ENCODE measurements at places on chromosomes 5 and 9.

DNA sequence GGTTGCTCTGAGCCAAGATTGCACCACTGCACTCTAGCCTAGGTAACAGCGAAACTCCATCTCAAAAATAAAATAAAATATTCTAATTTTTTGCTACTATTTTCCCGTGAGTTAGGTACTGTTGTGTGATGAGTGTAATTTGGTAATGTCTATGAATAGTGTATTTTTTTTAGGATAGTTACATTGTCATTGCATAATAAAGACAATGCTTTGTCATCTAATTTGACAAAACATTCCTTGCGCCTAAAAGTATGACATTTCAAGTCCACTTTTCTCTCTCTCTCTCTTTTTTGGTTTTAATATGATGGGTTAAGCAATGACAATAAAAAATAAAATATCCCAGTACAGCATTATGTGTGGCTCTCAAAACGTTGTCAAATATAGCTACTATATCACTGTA lies 29.3 kb downstream of the UBE2R2 start:
- no peak for DNase-seq

- DNase-seq, result no peak
These were observed 34.1 kb upstream of the NFIB start for GRCh38 chr9:14348123-14348372.

- no peak for DNase-seq
These were observed 5.2 kb upstream of the RAPGEF6 start for GRCh38 chr5:131640043-131640856.

DNA sequence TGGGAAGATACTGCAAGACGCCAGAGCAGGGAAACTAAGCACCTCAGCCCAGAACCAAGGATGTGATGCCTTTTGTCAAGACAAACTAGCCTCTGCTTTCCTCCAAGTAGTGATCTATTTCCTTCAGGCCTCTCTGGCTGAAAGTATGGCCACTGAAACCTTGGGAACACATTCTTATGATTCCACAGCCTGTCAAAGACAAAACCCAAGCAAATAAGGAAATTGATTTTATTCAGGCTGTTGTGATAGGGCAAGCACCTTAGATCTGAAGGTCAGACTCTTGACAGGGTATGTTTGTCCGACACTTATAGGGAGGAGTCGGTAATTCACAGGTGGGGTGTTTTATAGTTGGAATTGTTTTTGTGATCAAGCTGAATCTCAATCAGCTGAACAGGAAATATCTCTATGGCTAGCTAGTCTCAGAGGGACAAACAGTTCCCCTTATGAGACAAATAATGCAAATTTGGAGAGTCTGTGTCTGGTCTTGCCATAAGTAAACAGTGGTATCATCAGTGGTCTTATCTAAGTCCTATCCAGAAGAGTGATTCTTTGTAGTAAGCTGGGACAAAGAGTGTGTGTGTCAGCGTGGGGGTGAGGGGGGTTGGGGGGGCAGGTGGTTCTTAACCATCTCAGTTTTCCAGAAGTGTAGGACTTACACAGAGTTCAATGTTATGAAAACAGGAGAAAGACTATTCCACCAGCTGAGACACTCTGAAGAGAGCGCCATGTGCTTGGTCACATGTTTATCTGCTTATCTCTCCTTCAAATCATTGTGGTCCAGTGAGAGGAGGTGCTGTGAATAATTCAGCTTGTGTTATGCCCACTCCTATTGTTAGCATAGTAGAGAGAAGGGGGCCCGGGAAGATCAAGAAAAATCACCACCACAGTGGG lies 6.7 kb upstream of the ZCCHC10 start:
- DNase-seq, result peak; percentile 10

DNA sequence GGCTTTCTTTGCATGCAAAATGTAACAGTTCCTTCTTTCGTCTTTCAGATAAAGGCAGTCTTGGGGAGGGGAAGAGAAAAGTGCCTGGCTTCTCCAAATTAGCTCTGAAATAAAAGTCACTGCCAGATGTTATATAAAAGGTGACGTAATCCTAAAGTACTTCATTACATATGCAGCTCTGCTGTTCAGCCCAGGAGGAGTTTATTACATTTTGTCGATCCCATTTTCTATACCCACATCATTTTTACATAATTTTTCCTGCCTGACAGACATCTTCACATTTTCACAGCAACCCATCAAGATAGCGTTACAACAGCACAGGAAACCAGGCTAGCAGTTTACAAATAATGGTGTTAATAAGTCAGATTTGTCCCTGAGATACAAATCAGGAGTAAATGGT lies 86.7 kb upstream of the SLC30A5 start:
- no peak for DNase-seq

- DNase-seq, result no peak
These were observed 119.4 kb downstream of the WNK2 start for GRCh38 chr9:93303258-93303771.

GRCh38 chr9:123725389-123725788 lies 204.5 kb downstream of the DENND1A start:
- DNase-seq, result peak; percentile 72

DNA sequence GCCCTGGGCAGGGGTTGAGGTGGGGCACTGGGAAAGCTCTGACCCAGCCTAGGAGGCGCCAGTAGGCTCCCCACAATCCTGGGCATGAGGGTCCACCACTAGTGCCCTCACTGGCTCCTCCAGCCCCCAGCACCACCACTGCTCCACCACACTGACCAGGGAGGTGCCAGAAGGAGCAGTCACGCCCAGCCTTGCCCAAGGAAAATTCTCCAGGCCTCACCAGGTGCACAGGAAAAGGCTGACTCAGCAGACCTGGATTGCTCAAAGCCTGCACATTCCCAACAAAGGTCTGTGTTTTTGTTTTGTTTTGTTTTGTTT lies 62.9 kb downstream of the ZNF354C start:
- DNase-seq, result no peak

DNA sequence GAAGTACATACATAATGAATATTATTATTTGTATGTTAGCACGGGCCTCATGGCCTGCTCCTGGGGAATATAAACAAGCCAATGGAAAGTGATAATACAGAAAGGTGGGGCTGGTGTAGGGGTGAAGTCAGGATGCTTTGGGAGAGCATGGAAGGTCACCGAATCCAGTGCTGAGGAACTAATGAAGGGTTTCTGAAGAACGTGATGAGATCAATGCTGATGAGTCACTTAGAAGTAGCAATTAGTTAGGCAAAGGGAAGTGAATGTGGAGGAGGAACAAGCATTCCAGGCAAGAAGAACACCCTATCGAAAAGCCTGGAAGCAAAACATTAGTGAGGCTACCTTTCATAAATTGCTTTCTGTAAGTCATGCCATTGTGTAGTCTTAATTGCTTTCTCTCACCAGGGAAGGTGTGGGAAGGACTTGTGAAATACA lies 2.1 kb downstream of the ANXA1 start:
- DNase-seq, result no peak

DNA sequence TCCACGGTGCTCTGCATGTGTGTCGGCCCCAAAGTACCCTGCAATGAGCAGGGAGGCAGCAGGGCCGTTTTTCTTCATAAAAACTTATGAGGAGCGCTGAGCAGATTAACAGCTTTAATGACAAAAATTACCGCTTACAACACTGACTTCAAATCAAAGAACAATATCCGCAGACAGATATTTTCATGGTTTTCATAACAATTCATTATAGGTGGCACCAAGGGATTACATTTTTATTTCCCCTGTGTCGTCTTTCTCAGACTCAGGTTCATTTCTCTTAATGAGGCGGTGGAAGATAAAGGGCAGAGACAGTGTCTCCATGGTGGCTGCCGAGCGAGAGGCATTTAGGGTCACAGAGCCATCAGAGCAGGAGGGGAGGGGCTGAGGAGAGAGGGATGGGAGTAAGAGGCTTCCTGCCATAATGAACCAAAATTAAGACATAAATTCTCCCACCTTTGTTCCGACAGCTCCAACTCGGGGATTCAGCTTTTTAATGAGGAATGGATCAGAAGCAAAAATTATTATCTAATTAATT lies 240.7 kb upstream of the CLINT1 start:
- no peak for DNase-seq

GRCh38 chr9:70398145-70398556 lies 16.3 kb downstream of the KLF9 start:
- DNase-seq, result no peak

GRCh38 chr9:87792831-87793288 lies 66.9 kb downstream of the CTSL start:
- DNase-seq, result no peak

DNA sequence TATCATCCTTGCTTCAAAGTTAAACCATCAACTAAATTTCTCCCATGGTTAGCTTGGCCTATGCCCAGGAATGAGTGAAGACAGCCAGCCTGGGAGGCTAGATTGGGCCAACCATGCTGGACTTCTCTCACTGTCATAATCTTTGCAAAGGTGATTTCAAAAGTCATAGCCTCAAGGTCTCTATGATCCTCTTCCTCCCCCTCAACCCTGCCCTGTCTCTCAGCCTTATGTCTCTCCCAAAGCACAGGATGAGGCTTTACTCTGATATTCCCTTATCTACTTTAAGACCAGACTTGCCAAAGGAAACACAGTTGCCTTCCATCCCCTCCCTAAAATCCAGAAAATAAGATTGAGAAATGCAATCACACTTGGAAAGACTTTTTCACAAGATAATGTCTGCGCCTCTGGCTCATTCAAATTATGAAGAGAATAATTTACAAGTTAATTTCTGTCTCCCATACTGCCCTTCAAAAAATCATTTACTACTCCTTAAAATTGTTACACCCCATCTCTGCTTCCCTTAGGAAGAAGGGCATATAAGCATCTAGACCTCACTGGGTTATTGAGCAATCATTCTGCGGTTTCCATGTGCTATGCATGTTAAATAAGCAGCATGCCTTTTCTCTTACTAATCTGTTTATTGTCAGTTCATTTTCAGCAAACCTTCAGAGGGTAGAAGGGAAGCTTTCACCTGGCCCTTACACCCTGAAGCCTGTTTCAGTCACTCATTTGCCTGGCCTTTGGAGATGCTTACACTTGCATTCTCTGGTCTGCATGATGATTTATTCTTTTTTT lies 113.8 kb upstream of the ANKRD55 start:
- no peak for DNase-seq

GRCh38 chr9:93572636-93573515 lies 3.5 kb upstream of the PHF2 start:
- no peak for DNase-seq

DNA sequence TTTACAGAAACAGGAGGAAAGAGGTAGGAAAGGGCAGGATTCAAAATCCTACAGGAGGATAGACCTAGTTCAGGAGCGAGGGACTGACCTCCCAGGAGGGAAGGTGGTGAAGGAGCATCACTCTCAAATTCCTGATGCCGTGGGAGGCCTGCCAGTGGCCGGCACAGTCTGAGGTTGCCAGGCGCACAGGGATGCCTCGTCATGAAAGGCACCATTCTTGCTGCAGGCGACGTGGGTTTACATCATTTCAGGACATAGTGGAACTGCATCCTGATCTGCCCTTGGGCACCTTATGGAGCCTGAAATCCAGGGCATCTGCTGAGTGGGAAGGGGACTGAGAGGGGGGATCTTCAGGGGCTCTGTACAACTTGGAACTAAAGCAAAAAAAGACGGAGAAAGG lies 163.2 kb upstream of the S1PR3 start:
- no peak for DNase-seq

- DNase-seq, result no peak
These were observed 425.3 kb downstream of the CSNK1G3 start for GRCh38 chr5:123937230-123937629.

DNA sequence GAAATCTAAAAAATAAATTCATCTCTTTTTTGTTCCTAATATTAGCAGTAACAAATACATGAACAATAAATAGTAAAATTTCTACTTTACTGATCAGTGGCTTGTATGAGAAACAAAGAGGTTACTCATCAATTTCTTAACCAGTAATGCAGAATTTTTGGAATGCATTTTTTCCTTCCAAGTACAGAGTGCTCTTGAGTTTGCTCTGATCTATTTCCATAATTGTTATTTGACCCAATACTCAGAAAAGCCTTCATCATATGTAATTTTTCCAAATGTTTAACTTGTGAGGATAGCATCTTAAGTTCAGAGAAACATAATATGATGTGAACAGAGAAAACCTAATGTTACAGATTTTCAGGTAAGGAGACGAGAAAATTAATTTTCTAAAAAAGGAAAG lies 47.3 kb downstream of the FBN2 start:
- no peak for DNase-seq

GRCh38 chr5:122607818-122608217 lies 167.1 kb upstream of the SNX2 start:
- no peak for DNase-seq

DNA sequence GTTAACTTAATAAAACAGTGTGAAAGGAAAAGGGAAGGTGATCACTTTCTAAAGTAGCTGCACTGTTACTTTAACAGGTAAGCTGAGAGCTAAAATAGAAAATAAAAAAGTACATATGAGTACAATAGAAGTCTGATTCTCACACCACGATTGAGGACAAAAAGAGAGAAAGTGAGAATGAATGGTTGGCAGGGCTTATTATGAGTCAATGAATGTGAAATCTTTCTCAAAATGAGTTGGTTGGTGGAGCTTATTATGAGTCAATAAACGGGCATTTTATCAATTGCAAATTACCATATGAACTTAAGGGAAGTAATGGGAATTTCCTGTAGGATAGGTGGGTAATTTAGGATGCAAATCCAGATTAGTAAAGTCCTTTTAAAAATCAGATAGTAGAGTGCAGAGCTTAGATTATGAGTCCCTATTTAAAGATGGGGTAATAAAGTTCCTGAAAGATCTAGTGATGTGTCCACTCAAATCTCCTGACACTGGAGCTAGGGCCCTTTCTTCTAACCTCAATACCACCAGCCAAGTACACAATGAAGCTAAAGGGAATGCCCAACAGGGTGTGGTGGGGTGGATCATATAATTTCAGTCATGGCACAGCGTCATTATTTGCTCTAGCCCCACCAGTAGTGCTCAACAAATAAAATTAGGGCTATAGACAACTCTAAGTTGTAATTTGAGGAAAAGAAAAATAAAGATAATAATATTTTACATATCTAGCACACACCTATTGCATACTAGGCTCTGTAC lies 21.1 kb upstream of the TLR4 start:
- DNase-seq, result no peak

DNA sequence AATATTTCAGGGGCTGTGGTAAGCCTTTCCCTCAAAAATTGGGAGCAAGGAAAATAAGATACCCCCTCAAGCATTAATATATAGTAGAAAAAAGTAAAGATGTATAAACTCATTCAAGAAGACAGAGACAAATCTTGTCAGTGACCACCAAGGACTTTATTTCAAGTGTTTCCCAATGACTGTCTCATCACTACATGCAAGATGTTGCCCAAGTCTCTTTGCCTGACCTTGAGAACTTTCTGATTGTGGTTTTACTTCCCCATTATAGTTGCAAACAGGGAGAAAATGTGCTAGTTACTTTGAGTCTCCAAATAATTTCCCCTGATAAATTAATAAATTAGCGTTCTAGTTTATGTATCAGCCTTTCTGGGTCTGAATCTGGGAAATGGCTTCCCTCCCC lies 4.0 kb upstream of the SLC46A2 start:
- DNase-seq, result no peak

- no peak for DNase-seq
These were observed 10.1 kb upstream of the SPATA24 start for GRCh38 chr5:139413963-139414362.

DNA sequence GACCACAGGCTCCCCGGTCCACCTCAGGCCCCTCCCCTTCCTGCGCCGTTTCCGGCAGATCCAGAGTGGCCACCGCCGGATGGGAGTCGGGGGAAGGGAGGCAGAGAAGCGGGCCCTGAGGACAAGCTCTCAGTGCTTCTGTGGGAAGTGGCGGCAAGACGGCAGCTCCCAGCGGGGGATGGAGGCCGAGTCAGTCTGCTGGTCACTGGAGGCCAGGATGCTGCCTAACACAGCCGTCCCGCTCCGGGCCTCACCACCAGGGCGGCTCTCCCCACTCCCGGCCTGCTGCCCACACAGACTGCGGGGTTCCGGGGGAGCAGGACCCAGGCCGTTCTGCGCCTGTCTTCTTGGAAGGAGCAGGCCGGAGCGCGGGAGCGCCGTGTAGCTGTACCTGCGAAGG lies 31.4 kb downstream of the FXN start:
- DNase-seq, result no peak

Data from dorsolateral prefrontal cortex (tissue), 122 donors.